Activated gamma-delta T cell treated with anti-CD3 and anti-CD28 coated beads, Interleukin-2, amount 50 U/mL, for 16 hours (primary cell): ENCODE measurements at places on chromosomes 5 and 9.

DNA sequence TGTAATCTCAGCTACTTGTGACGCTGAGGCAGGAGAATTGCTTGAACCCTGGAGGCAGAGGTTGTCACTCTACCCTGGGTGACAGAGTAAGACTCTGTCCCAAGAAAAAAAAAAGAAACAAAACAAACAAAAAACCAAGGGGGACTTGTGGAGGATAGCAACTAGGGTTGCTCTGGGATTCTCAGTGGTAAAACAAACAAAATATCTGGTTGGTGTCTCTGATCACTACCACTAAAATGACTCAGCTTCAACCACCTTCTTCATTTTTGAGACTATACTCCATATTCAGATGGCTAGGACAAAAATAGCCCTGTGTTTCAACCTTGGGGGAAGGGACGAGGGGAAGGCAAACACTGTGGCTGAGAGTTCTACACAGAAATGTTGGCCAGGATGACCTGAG is 110.3 kb downstream of the ARRDC3 start:
- DNase-seq = no peak

DNA sequence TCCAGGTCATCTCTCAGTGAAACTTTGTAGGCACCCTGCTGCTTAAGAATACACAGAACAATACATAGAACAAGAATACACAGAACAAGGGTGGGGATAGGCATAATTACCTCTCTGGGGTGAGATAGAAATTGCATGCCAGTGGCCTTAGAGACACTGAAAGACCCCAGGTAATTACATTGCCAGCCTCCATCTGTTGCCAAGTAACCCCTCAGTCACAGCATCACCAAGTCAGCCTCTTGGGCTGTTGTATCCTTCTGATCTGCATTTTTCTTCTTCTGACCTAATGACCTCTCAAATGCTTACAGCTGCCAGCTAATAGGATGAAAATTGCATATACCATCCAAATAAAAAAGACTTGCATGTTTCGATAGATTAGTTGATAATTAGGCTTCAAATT is 167.7 kb downstream of the GRIA1 start:
- DNase-seq = no peak

GRCh38 chr9:93958819-93959682 is 3.9 kb upstream of the BARX1 start:
- no peak for DNase-seq

GRCh38 chr5:138470322-138471051 is 5.2 kb downstream of the EGR1 start:
- no peak for DNase-seq

DNA sequence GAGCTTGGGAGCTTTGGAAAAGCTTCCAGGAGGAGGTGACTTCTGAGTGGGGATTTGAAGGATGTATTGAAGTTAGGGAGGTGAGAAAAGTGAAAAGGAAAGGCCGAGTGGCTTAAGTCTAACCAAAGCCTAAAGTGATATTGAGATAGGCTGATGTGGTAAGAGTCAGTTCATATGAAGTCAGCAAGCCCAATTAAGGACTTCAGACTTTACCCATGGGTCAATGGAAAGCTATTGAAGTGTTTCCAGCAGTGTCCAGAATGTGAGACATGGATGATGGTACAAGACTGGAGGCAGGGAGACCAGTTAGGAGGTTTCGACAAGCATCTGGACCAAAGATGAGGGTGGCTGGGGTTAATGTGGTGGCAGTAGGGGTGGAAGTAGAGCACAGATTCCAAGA is 134.3 kb upstream of the WWC1 start:
- DNase-seq = no peak

GRCh38 chr5:65481171-65481581 is 544 bp downstream of the ADAMTS6 start:
- DNase-seq = no peak

DNA sequence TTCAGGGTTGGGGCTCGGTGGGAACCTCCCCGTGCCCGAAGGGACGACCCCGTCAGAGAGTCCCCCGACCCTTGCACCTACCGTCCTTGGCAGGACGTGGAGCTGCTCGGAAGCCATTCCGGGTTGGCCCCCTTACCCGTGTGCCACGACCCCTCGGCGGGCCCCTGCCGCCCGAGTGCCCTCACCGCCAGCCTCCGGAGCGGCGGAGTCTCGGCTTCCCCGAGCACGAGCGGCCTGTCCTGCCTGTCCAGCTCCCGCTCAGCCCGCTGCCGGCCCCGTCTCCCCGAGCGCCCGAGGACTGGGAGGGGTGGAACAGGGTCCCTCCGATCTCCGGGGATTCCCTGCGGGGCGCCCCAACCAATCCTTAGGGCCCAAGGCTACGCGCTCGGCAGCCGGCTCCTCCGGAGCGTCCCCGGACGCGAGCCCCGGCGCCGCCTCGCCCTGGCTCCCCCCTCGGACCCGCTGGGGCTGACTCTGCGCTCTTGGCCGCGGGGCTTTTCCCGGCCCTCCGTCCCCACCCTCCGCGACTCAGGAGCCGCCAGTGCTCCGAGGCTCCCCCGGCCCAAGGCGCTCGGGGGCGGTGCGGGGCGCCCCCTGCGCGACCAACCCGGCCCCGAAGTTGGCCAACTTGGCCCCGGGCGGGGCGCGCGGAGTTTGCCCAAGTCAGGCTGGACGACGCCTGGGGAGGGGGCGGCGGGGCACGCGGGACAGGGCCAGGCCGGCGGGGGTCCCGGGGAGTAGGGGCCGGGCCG is 654 bp downstream of the ADAMTS2 start:
- DNase-seq = no peak

DNA sequence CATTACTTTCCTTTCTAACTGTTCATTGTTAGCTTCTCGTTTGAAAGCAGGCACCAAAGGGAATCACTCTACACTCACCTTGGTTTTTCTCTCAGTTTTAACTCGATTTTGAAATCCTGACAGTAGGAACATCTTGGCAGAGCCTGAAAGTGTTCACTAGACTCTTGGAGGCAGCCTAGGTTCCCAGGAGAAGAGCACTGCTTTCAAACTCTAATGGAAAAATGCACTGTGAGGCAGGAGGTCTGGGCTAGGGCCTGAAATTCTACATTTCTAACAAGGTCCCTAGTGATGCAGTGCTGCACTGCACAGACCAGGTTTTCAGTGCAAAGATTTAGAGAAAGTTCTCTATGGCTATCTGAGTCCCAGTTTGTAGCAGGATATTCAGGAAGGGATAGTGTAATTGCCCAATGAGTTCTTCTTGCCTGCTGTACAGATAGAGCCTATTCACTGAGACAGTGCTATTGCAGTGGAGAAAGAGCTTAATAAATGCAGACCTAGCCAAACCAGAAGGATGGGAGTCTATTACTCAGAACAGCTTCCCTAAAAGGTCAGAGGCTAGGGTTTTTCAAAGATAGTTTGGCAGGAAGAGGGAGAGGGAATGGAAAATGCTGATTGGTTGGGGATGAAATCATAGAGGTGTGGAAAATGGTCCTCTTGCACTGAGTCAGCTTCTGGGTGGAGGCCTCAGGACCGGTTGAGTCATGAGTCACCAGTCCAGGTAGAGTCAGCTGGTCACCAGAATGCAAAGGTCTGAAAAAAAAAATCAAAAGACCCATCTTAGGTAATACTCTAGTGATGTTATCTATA is 153.9 kb downstream of the GPBP1 start:
- DNase-seq = no peak

DNA sequence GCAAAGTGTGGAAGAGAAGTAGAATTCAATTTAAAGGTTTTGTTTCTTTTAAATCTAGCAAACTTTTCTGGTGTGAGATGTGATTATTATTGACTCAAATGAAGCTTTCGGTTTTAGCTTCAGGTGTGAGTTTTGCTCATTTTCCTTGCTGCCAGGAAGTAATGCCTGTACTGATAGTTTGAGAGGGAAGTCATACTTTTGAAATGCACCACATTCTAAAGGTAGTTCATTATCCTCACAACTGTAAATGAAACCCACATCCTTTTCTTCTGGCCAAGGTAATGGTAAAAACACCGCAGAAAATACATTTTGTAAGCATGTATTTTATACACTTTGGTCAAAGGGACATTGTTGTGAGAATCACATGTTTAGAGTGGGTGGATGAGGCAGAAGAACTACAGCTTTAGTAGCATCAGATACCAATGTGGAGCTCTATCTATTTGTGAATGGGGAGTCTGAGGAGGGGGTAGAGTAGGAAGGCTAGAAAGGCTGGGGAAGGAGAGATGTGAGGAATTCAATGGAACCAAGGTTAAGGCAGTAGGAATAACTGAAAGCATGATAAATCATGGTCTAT is 167.0 kb upstream of the CDKN2B start:
- DNase-seq = no peak

- DNase-seq = no peak
Measured at GRCh38 chr5:10218658-10219057, 31.0 kb downstream of the ATPSCKMT start.

GRCh38 chr5:136031711-136032110 is 2.9 kb downstream of the TGFBI start:
- DNase-seq = no peak

- DNase-seq = no peak
Measured at GRCh38 chr5:150286820-150287219, 2.8 kb downstream of the CAMK2A start.

GRCh38 chr5:169166078-169166477 is 134.9 kb downstream of the SLIT3 start:
- DNase-seq = no peak

DNA sequence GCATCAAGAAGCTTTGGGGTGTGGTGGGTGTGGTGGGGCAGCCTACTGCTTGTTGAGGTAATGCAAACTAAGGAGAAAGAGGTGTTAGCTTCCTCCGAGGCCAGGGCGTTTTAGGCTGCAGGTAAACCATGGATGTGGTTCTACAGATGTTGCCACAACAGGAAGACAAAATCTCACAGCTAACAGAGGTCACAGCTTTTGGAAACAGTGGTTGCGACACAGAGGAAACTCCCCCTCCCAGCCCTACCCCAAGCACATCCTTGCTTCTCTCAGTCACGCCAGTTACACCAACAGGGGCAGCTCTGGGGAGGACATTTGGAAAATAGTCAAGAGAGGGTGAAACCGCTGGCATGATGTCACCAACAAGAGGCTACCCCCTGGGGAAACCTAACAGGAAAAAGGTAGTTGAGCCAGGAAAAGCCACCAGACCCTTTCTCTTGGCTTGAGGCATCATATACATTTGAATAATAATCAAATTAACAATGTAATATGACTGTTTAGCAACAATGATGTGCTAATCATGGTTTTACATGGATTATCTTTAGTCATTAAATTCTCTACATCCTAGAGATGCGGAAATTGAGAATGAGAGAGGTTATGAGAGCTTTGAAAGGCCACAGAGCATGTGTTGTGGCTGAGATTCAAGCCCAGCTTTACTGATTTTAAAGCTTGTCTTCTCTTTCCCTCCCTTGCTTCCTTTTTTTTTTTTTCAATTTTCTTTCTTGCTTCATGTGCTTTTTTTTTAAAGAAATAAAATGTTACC is 82.2 kb upstream of the IL12B start:
- peak; percentile 58 for DNase-seq

GRCh38 chr5:79070350-79070667 is 742 bp downstream of the BHMT2 start:
- no peak for DNase-seq

DNA sequence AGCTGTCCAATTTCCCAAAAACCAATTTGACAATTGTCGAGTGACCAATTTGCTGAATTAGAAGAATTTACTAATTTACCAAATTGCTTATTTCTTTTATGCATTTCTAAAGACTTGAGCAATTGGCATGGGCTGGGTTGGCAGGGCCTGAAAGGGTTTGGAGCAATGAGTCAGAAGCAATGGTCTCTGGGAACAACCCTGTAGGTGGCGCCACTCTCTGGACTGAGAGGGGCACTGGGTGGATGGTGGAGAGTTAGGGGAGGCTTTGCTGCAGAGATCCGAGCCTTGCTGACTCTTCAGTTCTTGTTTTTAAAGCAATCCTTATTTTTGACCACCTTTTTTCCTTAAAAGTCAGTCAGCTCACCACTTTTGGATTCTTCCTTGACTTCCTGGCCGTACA is 71.5 kb upstream of the RPS23 start:
- no peak for DNase-seq

DNA sequence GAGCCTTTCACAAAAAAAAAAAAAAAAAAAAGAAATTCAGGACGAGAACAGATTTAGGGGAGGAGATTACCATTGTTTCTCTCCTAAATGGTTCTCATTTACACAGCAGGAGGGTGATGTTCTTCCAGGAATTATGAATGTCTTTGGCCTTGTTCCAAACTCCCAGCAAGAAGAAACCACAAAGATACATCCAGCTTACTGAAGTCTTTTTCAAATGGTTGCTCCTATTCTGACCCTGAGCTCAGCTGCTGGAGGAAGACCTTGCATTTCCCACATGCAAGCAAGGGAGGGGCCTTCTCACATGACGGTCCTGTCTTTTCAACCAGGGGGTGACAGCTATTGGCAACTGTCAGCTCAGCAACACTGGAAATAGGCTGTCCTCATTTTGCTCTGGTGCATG is 203.0 kb upstream of the VLDLR start:
- no peak for DNase-seq

DNA sequence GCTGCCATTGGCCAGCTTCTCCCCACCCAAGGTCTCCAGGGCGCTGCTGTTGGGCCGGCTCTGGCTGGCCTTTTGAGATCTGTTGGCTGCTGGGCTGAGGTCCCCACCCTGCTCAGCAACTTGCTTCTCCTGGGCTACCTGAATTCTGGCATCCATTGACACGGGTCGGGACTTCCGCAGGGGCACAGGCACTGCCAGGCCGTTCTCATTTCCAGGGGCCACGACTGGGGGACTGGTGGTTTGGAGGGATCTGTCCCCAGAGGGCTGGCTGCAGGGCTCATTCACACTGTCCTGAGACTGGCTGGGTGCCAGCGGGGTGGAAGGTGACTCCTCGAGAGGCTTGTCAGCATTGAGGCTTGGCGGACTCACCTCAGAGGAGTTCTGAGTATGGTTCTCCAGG is 87.1 kb upstream of the FBXW11 start:
- DNase-seq = no peak

DNA sequence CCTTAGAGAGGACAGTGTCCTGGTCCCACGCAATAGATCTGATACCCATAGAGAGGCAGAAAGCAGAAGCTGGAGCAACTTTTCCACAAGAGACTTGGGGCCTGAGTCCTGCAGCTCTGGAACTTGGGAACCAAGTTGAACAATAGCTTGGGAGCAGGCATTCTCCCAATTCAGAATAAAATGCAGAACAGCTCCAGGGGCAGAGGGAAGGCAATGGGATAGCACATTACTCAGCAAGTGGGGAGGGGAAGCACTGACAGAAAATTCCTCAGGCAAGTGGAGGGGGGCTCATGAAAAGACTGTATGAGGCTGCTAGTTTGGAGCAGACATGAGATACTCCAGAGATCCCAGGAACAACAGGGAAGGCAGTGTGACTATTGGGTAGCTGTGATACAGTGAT is 513.6 kb downstream of the HINT1 start:
- DNase-seq = no peak

- no peak for DNase-seq
Measured at GRCh38 chr5:152622628-152623027, 217.5 kb upstream of the NMUR2 start.

- no peak for DNase-seq
Measured at GRCh38 chr5:102581011-102581410, 82.2 kb upstream of the SLCO6A1 start.
